ENCODE measurements at places on chromosomes 11 and 22.

- no peak overlapping the region for H3K27ac ChIP-seq
- no peaks in the 10 kb centered on the region for H3K27me3 ChIP-seq
- H3K4me1 ChIP-seq: no peaks in the 10 kb centered on the region
- no peaks in the 10 kb centered on the region for H3K36me3 ChIP-seq
Measured at GRCh38 chr11:79794484-79795393, 353.9 kb upstream of the TENM4 start.

DNA sequence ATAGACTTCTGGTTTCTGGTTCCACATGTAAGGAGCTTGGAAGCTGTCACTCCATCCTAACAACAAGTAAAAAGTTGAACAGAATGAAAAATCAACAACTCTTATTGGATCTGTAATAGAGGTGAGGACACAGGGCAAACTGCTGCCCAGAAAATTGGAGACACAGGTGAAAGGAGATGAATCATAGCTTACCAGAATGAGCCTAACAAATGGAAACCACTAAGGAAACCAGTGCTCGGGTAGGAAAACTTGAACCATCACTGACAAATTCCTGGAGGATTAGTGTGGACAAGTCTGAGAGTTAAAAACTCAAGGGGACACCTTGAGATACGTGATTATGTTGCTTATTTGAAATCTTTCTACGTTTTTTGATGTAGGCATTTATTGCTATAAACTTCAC is 52.1 kb downstream of the GDPD4 start:
- no peak overlapping the region for H3K27ac ChIP-seq
- H3K36me3 ChIP-seq: no peaks in the 10 kb centered on the region
- H3K4me3 ChIP-seq: no peak overlapping the region
- H3K27me3 ChIP-seq: no peaks in the 10 kb centered on the region
- no peaks in the 10 kb centered on the region for H3K4me1 ChIP-seq

- H3K27me3 ChIP-seq: no peaks in the 10 kb centered on the region
- H3K27ac ChIP-seq: peak overlapping the region; percentile 36
- H3K4me3 ChIP-seq: no peak overlapping the region
- no peak for DNase-seq
- peaks cover 66% of the 10 kb centered on the region for H3K4me1 ChIP-seq
Measured at GRCh38 chr22:46650078-46650810, 30.1 kb downstream of the GRAMD4 start.

- peak; percentile 87 for DNase-seq
- H3K27ac ChIP-seq: peak overlapping the region; percentile 98
- H3K4me1 ChIP-seq: peaks cover 13% of the 10 kb centered on the region
- peak overlapping the region; percentile 78 for H3K4me3 ChIP-seq
Measured at GRCh38 chr11:118790357-118791110, 430 bp downstream of the DDX6 start.

GRCh38 chr22:47597041-47597440 is 834.6 kb downstream of the TBC1D22A start:
- H3K4me3 ChIP-seq: no peak overlapping the region
- H3K27me3 ChIP-seq: no peaks in the 10 kb centered on the region
- H3K27ac ChIP-seq: no peak overlapping the region
- no peaks in the 10 kb centered on the region for H3K4me1 ChIP-seq
- no peak for DNase-seq

- no peak overlapping the region for H3K27ac ChIP-seq
- no peaks in the 10 kb centered on the region for H3K36me3 ChIP-seq
- no peak for DNase-seq
Measured at GRCh38 chr11:45603946-45604682, 61.3 kb downstream of the CHST1 start.

GRCh38 chr11:75421035-75421602 is 11.9 kb downstream of the KLHL35 start:
- H3K4me1 ChIP-seq: peaks cover 26% of the 10 kb centered on the region
- peak overlapping the region; percentile 33 for H3K27ac ChIP-seq
- no peak overlapping the region for H3K4me3 ChIP-seq

- H3K27me3 ChIP-seq: no peaks in the 10 kb centered on the region
- no peak for DNase-seq
- peaks cover 9% of the 10 kb centered on the region for H3K36me3 ChIP-seq
- H3K4me1 ChIP-seq: no peaks in the 10 kb centered on the region
- no peak overlapping the region for H3K27ac ChIP-seq
Measured at GRCh38 chr11:27485930-27486773, 13.6 kb upstream of the LGR4 start.

All from large intestine (tissue), 12 donors.